Epithelial cell of esophagus (primary cell): ENCODE measurements at places on chromosomes 6 and 20.
A peak's percentile ranks its signal among the peaks of the same experiment; 100 is the strongest.

- no peak for DNase-seq
Measured at GRCh38 chr6:158943380-158944032, 56.5 kb downstream of the RSPH3 start.

- DNase-seq = no peak
Measured at GRCh38 chr6:111971181-111971841, 82.6 kb upstream of the CCN6 start.

- DNase-seq = peak; percentile 48
Measured at GRCh38 chr6:16511040-16511660, 250.1 kb downstream of the ATXN1 start.

DNA sequence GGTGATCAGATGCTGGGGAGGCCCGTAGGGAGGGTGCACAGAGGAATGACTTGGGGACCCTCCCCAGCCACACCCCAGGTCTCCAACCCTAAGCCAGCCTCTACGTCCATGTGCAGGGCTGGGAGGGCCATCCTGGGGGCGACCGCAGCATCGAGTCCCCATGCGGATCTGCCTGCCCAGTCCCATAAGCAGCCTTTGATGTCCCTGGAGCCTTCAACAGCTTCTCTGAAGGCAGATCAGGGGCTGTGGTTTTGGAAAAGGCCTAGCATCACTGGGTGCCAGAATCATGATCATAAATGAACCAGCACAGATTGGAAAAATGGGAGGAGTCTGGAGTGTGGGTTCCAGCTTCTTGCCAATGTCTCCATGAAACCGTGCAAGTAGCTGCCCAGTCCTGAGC is 22.9 kb downstream of the TOX2 start:
- no peak for DNase-seq

DNA sequence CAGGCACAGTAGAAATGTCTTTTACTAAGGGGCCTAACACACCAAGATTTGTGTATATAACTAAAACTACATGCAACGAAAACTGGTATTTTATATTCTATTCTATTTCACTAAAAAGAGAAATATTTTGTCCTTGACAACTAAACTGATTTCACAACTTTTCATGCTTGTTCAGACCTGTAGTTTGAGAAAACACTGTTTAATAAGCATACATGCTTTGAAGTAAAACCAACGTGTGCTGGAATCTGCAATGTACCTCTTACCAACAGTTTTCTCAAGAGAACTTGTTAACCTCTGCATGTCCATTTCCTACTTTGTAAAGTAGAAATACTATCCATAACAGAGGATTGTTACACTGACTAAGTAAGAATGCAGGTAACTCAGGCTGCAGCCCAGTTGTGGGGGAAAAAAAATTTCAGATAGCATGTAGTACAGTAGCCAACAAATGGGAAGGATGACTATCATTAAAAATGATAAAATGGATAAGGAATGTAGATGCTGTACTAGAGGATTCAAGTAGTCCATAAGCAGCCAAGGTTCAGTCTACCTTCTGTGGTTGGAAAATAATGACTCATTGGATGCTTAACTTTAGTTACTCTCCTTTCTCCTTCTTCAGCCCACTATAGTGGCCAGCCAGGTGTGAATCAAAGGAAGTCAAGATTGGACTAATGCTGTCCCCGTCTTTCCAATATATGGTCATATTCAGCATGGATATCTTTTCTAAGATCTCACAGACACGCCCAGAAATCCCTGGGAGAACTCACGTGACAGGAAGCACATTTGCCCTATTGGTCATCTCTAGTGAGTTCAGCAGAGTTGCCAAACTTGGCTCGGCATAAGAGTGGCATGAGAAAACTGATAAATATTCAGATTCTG is 65.2 kb downstream of the HFE start:
- peak; percentile 85 for DNase-seq

- no peak for DNase-seq
Measured at GRCh38 chr6:119328892-119329793, 20.4 kb downstream of the MAN1A1 start.

GRCh38 chr6:111838749-111839484 is 34.3 kb downstream of the FYN start:
- no peak for DNase-seq

DNA sequence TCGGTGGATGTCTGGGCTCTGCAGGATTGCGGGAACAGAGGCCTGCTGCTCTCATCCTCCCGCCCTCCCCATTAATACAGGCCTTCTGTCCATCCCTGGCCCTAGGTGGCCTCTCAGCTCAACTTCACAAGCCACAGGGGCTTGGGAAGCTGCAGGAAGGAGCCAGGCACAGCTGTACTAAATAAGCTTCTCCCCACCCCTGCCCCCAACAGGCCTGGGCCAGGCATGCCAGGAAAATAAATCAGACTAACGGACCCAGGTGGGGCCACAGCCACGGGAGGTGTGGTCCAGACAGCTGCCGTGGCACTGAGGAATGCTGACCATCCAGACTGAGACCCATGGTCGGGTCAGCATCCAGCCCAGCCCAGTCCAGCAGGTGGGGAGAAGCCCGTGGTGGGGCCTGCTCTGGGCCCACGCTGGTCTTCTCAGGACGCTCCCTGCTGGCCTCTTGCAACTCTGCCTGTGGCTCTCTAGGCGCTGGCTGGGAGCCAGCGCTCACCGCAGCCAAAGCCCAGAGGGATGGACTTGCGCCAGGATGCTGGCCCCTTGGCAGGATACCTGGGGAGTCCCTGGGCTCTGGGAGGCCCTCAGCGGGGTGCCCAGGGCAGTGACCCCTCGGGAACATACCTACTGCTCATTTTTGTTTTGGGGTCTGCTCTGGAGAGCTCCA is 8.6 kb upstream of the YTHDF1 start:
- peak; percentile 55 for DNase-seq

- peak; percentile 79 for DNase-seq
Measured at GRCh38 chr6:138689849-138690248, 83.7 kb upstream of the CCDC28A start.

- DNase-seq = no peak
Measured at GRCh38 chr6:56767435-56767834, 124.7 kb upstream of the DST start.

- DNase-seq = no peak
Measured at GRCh38 chr20:63161176-63161651, 54.7 kb downstream of the YTHDF1 start.

GRCh38 chr6:116376149-116376548 is 5.4 kb downstream of the DSE start:
- peak; percentile 92 for DNase-seq

- no peak for DNase-seq
Measured at GRCh38 chr6:157245436-157245835, 77.9 kb downstream of the TMEM242 start.

DNA sequence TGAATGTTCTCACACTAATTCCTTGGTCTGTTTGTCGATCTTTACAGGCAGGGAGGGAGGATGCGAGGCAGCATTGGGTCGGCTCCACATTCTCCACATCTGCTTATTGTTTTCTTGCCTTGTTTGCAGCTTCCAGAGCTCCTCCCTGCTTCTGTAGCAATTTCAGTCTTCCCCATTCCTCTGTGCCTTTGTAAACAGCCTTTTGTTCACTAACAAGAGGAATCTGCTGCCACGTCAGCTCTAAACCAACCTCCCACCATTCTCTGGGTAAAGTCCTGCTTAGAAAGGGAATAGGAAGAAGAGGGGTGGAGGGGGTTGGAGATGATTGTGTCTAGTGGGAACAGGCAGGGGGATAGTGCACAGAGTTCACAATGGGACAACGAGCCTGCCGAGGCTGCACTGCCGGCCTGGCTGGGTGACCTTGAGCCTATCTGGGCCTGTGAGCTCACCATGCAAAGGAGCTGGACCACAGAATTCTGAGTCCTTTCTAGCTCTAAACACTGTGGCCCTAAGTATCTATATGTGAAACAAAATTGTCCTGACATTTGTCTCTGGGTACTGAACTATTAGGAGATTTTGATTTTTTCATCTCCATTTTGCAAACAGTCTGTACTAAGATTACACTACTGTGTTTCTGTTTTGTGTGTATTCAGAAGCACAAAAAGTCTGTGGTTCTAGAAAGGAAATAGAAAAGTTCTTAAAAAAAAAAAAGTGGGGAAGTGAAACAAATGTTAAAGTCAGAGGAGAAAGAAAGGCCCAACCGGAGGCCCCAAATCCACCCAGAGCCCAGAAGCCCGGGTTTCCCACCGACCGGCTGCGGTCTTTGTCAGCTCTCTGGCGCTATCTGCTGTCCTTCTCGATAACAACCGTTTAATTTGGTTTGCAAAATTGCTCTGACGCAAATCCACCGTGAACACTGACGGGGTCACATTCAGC is 1.4 kb upstream of the PRND start:
- peak; percentile 66 for DNase-seq

- peak; percentile 72 for DNase-seq
Measured at GRCh38 chr6:1240766-1241318, 71.1 kb upstream of the FOXQ1 start.

- no peak for DNase-seq
Measured at GRCh38 chr6:4486568-4487315, 289.5 kb upstream of the CDYL start.

DNA sequence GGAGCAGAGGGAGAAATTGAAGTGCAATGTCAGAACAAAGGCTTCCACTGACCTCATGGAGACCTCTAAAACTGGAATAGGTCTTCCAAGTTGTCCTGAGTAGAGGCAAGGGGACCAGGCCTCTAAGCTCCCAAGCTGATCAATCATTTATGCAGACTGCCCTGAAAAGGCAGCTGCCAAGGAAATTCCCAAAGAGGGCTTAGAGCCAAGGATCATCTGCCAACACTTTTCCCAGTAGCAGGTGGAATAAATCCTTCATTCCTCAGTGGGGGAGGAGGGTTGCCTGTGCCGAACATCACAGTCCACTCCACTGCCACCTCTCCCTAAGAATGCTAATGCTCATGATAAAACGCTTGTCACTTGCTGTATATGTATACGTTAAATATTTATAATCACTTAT is 29.3 kb upstream of the RALY start:
- no peak for DNase-seq

- DNase-seq = no peak
Measured at GRCh38 chr20:6680441-6680840, 87.0 kb upstream of the BMP2 start.

GRCh38 chr6:116115781-116116180 is 10.2 kb downstream of the COL10A1 start:
- DNase-seq = no peak

GRCh38 chr6:24936641-24937317 is 1.0 kb upstream of the RIPOR2 start:
- peak; percentile 66 for DNase-seq
